ENCODE measurements at places on chromosomes 1 and 21.

DNA sequence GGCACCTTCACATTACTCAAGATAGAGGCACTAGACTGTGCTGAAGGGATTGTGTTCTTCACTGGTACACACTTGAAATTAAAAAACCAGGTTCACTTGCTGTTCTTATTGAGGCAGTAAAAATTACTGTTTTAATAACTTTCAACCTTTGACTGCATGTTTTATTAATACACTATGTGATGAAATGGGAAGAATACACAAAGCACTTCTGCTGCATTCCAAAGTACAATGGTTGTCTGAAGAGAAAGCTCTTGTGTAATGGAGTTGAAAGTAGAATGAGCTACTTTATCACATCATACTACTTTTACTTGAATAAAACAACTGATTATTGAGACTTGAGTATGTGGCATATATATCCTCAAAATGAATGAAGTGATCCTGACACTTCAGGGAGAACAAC, 49.7 kb downstream of the LRRC8C start:
- DNase-seq = no peak

DNA sequence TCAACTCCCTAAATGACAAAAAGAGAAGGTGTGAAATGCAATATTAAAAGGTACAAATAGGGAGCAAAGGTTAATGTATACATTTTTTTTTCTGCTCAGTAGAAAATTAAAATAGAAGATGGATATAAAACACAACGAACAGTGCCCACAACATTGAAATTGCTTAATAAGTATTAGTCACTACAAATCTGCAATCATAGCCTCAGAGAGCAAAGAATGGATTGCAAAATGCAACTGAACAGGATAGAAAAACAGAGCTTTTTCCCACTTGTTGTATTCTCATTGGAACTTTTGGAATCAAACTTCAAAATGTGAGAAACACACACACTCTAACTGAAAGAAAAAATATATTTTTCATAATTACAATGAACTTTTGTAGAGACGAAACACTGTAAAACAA, 552.2 kb upstream of the NCAM2 start:
- no peak for DNase-seq

- DNase-seq = no peak
Measured at GRCh38 chr1:165487921-165488320, 43.0 kb upstream of the RXRG start.

GRCh38 chr1:51549016-51549619, 30.1 kb upstream of the EPS15 start:
- no peak for DNase-seq

- no peak for DNase-seq
Measured at GRCh38 chr1:202122639-202123335, at the start of gene GPR37L1. TSS of gene GPR37L1 (plus strand) at chr1:202122917. CDS start at chr1:202122964, 47 bp downstream.

DNA sequence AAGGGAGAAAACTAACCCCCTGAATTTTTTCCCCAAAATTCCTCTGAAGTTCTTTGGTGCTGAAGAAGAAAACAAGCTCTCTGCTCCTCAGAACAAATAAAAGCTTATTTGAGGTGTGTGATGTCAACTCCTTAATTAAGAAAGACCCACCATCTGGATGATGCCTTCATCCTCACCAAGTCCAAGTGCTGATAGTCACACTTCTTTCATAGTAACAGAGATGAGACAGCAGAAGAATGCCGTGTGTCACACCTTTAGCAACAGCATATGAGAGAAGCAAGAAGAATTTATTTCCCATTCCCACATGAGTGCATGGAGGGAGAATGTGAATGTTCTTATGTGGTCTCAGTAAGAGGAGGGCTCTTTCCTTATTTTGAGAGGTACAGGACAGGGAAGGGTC, 91.2 kb downstream of the TGFB2 start:
- DNase-seq = no peak

Measured in fibroblast of skin of left biceps (primary cell).